DMS 273 treated with DMSO at 0.1 percent for 48 hours (cell line): ENCODE measurements at places on chromosomes 6 and 20.

DNA sequence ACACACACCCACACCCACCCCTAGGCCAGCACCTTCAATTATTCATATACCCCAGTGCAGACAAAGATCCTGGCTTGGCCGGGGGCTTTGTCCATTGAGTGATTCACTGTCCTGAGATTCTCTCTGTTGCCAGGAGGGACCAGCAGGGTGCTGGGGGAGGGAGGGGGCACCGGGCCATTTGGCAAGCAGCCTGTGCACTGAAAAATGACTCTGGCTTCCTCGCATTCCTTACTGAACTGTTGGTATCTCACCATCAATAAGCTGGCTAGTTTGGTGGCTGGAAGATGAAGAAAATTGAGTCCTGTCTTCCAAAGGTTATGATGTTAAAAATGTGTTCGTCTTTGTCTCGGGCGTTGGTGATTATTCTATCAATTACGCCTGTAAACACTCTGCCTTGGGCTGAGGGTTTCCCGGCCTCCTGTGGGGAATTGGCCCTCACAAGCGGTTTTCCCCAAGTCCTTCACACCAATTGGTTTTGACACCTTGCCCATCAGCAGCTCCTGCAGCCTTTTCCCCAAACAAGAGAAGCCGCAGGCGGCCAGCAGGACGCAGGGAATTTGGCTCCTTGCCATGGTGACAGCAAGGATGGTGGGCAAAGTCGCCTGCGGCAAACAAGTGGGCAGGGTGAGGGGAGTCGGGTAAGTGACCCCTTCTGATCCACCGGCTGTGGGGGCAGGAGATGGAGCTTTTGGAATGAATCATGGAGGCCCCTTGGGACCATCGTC lies 4.9 kb downstream of the VSTM2L start:
- DNase-seq, result peak; percentile 30

DNA sequence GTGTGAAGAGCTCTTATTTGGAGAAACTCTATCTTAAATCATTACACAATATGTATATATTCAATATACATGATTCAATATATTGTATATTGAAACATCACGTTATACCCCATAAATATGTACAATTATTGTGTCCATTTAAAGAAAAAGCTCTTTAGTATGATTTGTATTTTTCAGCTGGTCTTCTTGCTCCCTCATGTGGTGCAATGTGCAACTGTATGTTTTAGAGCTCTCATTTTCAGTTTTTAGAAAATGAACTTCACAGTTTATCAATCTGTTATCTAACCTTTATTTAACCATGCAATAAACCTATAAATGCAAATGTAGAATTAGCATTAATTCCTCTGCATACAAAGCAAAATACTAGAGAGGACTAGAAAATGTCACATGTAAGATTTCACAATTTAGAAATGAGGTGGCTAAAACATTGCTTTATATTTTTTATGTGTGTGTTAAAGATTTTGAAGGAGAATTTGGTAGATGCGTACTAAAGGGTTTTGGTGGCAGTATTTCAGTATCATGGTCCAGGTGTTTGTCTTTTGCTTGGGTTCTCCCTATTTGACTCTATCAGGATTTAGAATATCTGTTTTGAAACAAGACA lies 167.1 kb downstream of the PHF3 start:
- DNase-seq, result no peak

DNA sequence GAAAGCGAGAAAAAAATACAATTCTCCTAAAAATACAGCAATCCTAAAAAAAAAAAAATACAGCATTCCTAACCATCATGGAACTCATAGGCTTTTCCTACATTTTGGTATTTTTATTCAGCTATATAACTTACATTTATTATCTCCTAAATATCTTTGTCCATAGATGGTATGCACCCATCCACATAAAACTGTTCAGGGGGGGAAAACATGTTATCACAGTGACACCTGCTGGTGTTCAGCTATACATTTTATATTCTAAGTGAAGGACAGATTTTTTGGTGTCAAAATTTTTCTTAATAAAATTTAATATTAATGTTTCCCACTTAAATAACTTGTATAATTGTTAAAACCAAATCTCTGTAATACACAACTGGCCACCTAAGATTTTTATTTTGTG lies 58.0 kb downstream of the BLOC1S5 start:
- DNase-seq, result no peak

DNA sequence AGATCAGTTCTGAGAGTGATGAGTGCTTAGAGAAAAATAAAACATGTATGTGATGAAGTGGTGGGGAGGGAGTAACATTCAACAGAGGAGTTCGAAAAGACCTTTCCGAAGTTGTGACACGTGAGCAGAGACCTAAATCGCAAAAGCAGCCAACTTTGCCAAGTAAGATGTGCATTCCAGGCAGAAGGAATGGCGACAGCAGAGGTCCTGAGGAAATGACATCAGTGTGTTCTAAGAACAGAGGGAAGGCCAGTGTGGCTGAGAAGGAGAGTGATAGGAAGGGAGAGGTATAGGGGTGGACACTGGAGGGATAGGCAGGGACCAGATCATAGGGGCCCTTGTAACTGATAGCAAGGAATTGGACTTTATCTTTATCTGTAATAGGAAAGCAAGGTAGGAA lies 51.3 kb downstream of the ADAT2 start:
- DNase-seq, result no peak

DNA sequence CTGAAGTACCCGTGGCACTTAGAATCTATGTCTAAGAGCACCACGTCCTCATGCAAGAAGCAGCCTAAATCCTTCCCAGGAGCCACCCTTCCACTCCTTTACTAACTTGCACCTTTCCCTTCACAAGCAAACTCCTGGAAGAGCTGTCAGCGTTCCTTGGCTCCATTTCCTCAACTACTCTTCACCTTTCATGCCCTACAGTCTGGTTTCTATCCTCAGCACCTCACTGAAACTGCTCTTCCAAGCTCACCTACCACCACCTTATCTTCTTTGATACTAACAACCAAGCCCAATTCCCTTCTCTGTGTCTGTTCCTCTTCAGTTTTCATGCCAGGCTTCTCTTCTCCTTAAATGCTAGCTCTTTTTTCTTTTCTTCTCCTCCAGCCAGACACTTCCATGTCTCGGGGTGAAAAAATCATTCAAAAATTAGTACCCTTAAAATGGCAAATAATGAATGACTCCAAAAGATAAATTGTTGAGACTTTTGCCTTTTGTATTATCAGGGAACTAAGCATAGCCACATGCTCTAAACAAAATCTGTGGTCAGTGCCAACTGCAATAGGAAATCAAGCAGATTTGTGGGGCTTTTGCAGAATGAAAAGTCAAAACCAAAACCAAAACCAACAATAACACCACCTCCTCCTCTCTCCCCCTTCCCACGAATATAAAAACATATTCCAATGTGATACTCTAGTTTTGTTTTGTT lies 149.6 kb upstream of the KCNK16 start:
- DNase-seq, result no peak
